ENCODE measurements at places on chromosomes 4 and X.

DNA sequence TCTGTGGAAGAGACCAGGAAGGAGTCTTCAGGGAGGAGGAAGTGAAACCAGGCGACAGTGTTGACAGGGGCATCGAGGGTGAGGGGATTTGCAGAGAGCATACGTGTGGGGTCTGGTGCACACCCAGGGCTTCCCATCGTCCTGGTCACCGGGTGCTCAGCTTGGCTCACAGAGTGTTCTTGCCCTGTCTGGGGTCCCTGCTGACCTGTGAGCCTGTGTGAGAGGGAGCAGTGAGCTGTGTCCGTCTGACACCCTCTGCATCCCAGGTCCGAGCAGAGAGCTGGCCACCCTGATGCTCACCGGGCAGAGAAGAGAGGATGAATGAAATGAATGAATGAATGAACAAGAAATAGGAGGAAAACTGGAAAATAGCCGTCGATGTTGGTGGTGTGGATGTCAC, 46.5 kb downstream of the CPZ start:
- no peak for DNase-seq

- no peak for DNase-seq
These were observed 10.4 kb downstream of the CLCN5 start for GRCh38 chrX:49932791-49933190.

DNA sequence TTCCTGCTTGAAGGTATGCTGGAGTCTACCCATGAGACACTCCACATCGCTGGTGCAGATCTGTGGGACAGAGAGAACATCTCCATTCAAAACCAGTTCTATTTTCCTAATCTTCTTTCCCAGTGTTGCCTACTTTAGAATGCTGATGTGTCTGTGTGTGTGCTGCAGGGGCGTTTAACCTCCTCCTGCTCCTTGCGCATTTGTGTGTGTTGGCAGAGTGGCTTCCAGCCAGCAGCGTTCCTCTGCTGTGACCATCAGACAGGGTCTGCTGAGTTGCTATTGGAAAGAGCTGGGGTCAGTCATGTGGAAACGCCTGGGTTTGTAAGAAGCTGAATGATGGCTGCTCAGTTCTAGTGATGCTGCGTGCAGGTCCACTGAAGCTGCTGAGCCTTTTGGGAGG, 223.6 kb downstream of the RBMX2 start:
- DNase-seq = no peak

GRCh38 chr4:106172861-106173260, 143.1 kb downstream of the TBCK start:
- no peak for DNase-seq

DNA sequence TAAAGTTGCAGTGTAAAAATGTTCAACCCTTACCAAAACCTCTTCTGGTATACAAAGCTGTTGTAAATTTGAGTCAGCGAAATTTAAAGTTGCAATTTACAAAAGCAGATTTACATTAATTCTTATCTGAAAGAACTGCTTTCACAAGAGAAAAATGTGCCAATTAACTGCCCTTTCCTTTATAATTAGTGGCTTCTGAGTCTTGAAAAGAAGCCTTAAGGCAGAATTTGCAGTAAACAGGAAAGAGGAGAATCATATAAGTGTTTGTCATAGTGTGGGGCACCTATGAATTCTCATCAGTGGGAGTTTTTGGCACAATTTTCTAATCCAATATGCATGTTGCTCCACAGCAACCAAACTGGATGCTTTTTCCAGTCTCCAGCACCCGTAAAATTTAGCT, 125.3 kb upstream of the GABRG1 start:
- no peak for DNase-seq

DNA sequence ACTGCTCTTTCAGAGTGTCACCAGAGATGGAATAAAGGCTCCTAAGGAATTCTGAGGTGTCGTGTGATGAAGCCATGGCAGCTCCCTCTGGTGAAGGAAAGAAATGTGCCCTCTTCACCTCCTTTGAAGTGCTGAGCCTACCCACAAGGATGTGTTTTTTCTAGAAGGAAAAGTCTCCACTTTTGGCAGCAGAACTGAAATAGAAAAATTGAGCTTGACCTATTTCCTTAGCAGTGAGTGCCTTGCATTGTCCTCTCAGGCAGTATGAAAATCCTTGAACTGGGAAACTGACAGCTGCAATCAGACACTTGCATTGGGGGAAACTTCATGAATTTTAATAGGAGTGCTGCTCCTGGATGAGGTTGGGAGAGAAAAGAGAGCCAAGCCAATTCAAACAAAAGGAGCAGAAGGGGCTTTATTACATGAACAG, 95.2 kb downstream of the DCLK2 start:
- no peak for DNase-seq

- DNase-seq = no peak
These were observed at the start of gene TMEM150C for GRCh38 chr4:82561786-82562563. Gene TMEM150C (minus strand): TSS chr4:82561988. CDS start chr4:82504657, 57,331 bp downstream.

DNA sequence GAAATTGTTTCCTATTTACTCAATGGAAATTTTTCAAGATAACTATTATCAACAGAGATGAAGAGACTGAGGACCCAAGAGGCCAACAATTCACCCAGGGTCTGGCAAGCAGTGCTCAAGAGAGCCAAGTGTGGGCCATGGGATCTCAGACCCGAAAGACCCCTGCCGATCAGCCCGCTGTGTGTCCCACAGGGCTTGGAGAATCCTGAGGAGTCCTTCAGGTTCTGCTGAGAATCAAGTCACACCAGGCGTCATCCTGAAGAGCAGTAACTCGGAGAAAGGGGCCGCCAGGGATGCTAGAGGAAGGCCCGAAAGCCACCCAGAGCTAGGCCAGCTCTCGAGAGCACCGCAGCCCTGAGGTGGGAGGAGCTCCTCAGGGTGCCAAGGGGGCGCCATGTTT, 48.7 kb downstream of the FGFRL1 start:
- no peak for DNase-seq

GRCh38 chrX:15676886-15677285, 12.3 kb upstream of the CLTRN start:
- DNase-seq = no peak

- no peak for DNase-seq
These were observed 48.9 kb downstream of the CHIC2 start for GRCh38 chr4:54015423-54016030.

DNA sequence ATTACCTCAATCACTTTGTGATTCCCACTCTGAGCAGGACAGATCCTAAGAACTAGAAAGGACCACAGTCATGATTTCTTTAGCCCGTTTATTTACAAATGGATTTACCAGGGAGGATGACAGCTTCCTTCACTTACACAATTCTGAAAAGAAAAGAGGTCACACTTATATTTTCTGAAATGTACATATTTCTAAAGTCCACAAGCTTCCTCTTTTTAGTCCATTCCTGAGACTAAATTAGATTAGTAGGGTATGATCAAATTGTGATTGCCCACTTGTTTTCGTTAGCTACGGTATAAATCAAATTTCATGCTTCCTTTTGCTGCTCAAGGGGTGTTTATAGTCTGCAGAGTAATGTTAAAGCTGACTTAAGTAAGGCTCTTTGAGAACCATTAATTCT, 7.6 kb upstream of the AMELX start:
- no peak for DNase-seq

DNA sequence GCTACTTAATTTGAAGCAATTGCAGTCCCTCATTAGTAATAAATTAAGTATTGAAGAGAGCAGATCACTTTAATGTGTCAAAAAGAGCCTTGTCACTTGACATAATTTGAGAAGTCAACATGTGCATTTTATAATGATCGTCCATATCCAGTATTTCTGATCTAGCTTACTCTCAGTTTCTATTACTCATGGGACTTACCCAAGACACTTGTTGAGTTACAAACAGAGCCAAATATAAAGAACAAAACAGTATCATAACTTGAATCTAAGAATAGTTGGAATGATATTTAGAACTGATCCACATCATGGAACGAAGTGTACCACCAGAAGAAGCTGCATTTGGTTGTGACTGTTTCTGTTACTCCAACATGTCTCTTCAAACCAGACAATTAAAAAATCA, 54.7 kb downstream of the SLITRK4 start:
- no peak for DNase-seq

- DNase-seq = no peak
These were observed 1382.5 kb downstream of the C4orf33 start for GRCh38 chr4:130478406-130478805.

DNA sequence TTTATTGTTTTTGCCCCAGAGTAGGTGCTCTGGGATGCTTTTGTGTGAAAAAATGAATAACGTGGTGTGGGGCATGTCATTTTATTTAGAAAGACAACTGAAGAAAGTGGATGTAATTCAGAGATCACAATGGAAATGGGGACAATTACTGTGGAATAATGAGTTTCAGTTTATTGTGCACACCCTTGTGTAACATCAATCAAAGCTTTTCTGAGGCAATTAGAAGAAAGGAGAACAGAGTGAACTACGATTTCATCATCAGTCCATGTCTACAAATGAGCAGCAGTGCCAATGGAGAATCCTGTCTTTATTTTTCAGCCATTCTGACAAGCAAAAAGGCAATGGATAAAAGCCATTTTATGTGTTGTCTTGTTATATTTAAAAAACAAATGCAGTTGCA, 339.2 kb downstream of the TMA16 start:
- DNase-seq = no peak

GRCh38 chrX:44306356-44306755, 37.1 kb downstream of the EFHC2 start:
- DNase-seq = no peak

- no peak for DNase-seq
These were observed 43.2 kb downstream of the SLC9A6 start for GRCh38 chrX:136028383-136028984.

GRCh38 chr4:182828360-182829025, 88.7 kb downstream of the DCTD start:
- DNase-seq = no peak

DNA sequence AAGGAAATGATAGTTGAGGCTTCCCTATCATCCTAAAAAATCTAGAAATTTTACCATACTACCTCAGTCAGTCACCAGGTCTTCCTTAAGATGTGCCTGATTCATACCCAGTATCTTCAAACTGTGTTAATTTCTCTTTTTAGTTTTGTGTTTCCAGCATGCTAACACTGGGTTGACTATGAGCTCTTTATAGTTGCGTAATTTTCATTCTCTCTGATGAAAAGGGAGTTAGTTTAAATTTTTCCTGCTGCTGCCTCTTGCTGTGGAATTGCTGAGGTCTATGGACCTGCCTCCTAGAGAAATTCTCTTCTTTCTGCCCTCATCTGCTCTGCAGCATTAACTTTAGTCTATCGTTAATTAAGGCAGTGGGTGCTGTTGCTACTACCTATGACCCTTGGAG, 66.6 kb downstream of the BANK1 start:
- no peak for DNase-seq

GRCh38 chr4:91764085-91764484, 539.7 kb upstream of the GRID2 start:
- DNase-seq = no peak

- no peak for DNase-seq
These were observed 35.7 kb upstream of the HGFAC start for GRCh38 chr4:3406021-3406420.

- no peak for DNase-seq
These were observed 74.1 kb downstream of the ANOS1 start for GRCh38 chrX:8657883-8658282.

- DNase-seq = no peak
These were observed 36.0 kb downstream of the ARHGAP6 start for GRCh38 chrX:11629593-11630211.

- no peak for DNase-seq
These were observed 46.3 kb downstream of the GAGE1 start for GRCh38 chrX:49644991-49645637.

DNA sequence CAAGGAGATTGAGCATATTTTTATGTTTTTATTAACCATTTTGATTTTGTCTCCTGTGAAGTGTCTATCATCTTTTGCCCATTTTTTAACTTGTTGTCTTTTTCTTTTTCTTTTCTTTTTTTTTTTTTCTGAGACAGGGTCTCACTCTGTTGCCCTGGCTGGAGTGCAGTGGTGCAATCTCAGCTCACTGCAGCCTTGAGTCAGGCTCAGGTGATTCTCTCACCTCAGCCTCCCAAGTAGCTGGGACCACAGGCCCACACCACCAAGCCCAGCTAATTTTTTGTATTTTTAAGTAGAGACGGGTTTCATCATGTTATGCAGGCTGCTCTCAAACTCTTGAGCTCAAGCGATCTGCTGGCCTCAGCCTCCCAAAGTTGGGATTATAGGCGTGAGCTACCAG, 4.6 kb upstream of the ADD1 start:
- no peak for DNase-seq

GRCh38 chrX:46311581-46312120, 233.6 kb downstream of the ZNF674 start:
- no peak for DNase-seq

DNA sequence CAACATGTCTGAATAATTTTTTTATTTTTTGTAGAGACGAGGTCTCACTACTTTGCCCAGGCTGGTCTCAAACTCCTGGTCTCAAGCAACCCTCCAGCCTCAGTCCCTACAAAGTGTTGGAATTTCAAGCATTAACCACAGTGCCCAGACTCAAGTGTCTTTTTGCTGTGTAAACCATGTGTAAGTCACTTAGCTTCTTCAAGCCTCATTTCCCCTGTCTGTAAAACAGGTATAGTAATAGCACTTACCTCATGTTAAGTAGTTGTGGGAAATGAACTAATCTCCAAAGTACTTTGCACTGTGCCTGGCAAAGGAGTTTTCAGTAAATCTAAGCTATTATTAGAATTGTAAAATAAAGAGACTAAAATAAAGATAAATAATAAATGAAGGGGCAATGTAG, 35.7 kb downstream of the STBD1 start:
- no peak for DNase-seq

- no peak for DNase-seq
These were observed 109.4 kb downstream of the ZNF518B start for GRCh38 chr4:10347815-10348214.

GRCh38 chrX:149948016-149948415, 9.7 kb upstream of the EOLA2 start:
- no peak for DNase-seq

Data from GM12878 (cell line).